Kidney capillary endothelial cell (primary cell): ENCODE measurements at places on chromosomes 7 and 10.

DNA sequence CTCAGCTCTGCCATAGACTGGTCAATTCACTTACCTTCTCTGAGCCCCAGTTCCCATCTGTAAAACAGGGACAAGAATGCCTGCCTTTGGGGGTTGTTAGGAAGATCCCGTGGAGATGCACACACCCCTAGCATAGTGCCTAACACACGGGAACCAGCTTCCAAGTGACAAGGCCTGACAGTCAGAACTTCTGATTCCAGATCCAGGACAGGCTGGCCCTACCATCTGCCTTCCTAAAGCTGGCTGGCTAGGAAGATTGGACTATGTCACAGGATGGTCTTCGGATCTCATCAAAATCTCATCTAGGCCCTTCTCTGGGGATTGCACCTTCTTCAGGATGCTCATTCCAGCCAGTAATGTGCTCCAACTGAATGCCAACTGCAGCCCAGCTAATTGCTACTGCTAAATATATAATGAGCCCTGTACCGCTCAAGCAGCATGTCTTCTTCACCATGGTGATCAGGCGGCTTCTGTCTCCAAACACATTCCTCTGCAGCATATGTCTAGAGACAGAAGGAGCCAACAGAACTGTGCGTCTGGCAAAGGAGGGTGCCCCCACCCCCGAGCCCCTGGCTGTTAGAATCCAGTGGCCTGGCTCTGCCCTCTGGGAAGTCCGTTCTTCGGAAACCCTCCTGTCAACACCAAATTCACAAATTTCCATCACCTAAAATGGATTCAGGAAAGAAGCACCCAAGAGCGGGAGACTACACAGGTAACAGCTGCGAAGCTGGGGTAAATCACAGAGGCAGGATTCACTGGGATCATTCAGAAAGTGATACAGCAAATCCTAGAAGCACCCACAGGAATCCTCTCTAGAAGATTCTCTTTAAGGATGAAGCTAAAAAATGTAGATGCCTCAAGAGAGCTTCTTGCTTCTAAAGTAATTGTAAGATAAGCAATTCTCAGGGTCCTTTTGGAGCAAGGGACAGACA is 142.1 kb upstream of the EEPD1 start:
- no peak for DNase-seq

GRCh38 chr10:58511765-58512490 is 744 bp upstream of the BICC1 start:
- no peak for DNase-seq

DNA sequence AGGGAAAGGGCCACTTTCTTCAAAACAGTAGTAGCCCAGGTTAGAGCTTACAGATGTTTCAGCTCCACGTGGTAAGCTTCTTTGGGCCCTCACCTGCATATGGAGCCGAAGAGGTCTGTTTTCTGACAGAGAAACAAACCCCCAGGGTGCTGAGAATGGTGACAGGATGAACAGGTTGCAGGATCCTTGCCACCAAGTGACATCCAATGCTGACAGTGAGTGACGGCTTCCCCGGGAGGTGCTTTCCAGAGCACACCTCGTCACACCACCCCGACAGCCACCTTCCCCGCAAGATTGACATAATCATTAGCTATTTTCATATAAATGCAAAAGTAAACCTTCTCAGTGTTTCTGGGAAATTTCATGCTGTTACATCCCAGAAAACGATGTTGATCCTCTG is 109.3 kb upstream of the BTBD16 start:
- DNase-seq = no peak

GRCh38 chr10:29618341-29619171 is 16.2 kb downstream of the SVIL start:
- DNase-seq = no peak

GRCh38 chr10:1187151-1187854 is 131.1 kb downstream of the WDR37 start:
- no peak for DNase-seq

- DNase-seq = no peak
These were observed 78.3 kb downstream of the GRK5 start for GRCh38 chr10:119285495-119286267.

DNA sequence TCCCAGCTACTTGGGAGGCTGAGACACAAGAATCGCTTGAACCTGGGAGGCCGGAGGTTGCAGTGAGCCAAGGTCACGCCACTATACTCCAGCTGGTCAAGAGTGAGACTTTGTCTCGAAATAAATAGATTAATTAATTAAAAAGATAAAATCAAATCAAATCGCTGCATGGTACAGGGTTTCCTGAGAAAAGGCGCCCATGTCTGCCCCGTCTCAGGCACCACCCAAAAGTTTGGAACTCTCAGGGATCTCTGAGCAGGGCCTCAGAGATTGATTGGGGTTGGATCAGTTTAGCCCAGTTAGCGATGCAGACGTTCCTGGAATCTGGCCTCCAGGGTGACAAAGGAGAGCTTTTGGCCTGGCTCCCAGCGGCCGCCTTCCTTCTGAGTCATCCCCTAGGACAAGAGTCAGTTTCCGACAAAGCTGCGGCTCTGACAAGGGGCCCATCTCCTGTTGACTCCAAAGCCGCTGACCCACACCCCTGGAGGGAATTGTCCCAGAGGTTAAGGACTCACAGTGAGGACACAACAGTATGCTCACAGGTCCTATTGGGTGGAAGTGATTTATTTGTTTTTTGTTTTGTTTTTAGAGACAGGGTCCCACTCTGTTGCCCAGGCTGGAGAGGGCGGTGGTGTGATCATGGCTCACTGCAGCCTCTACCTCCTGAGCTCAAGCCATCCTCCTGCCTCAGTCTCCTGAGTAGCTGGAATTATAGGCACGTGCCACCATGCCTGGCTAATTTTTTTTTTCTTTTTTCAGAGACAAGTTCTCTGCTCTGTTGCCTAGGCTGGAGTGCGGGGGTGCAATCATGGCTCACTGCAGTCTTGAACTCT is 6.8 kb downstream of the ORAI2 start:
- DNase-seq = peak; percentile 97

DNA sequence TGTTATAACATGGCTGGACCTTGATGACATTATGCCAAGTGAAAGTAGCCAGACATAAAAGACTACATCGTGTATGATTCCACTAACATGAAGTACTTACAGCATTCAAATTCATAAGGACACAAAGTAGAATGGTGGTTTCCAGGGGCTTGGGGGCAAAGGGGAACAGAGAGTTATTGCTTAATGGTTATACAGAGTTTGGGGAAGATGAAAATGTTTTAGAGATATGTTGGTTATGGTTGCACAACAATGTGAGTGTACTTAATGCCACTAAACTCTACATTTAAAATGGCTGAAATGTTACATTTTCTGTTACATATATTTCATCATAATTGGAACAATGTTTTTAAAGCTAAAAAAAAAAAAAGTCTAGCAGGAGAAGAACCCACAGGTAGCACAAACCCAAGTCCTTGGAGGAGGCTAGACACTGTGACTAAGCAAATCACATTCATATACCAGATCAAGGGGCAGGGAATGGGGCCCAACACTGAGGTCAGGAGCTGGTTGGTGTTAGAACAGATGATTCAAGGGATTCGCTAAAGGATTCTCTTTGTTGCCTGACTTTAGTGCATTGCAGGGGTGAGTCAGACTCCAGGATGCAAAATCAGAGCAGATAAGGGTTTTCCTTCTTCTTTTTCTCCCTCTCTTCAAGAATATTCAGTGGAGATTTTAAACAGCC is 25.1 kb upstream of the AOAH start:
- no peak for DNase-seq

DNA sequence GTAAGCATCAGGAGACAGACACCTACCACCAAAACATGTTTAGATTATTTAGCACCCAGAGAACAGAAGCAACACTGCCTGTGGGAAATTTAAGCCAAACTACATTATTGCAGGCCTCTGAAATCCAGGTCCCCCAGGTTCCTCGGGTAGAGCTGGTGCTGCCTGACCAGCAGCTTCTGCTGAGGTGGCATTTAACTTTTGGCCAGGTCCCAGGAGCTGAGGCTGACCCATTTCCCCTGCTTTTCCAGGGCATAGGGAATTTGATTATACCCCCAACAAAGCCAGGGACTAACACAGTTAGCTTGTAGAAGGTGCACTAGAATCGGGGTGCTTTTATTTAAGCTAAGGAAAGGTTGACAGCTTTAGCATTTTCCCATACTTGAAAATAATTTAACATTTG is 4.7 kb downstream of the LRRC4 start:
- no peak for DNase-seq

DNA sequence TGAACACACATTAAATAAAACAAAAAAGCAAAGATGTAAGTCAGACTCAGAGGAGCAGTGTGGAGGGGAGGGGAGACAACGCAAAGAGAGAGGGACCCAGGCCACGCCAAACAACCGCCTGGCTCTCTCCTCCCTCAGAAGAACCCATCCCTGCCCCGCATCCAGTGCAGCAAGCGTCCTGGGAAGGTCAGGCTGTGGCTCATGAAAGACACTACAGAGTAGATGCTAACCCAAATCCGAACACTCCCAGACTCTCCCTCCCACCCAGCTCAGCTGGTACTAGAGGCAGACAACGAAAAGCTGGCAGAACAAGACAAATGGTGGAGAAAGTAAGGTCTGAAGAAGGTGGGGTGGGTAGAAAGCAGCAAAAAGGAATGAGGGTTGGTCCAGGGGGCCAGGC is 39.0 kb downstream of the KCNMA1 start:
- no peak for DNase-seq

GRCh38 chr10:96257944-96258343 is 13.4 kb downstream of the BLNK start:
- DNase-seq = peak; percentile 71

- peak; percentile 85 for DNase-seq
These were observed 38.8 kb downstream of the SLC29A3 start for GRCh38 chr10:71357792-71358265.

- DNase-seq = no peak
These were observed 156.3 kb downstream of the NRP1 start for GRCh38 chr10:33178026-33178755.

- no peak for DNase-seq
These were observed 156.2 kb upstream of the MGMT start for GRCh38 chr10:129310881-129311280.

- no peak for DNase-seq
These were observed 33.0 kb downstream of the MAGI2 start for GRCh38 chr7:79420464-79420863.

- peak; percentile 21 for DNase-seq
These were observed 182.0 kb downstream of the THSD7A start for GRCh38 chr7:11650030-11650429.

DNA sequence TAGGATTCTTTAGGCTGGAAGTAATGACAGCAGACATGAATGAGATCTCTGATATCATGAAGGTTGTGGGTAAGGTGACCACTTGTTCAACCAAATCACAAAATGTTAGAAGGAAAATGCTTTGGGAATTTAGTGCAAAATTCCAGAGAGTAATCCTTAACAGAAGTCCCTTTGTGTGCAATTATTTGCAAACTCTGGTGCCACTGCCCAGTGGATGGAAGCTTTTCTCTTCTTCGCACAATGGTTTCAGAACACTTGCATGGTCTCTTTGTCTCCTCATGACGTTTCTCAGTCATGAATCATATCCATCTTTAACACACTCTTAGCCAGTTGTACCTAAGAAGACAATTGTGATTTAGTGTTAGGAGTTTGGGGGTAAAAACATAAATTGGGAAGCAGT is 570.4 kb upstream of the ANKRD30A start:
- DNase-seq = no peak

- DNase-seq = no peak
These were observed 204.2 kb downstream of the TNS3 start for GRCh38 chr7:47377741-47378140.

DNA sequence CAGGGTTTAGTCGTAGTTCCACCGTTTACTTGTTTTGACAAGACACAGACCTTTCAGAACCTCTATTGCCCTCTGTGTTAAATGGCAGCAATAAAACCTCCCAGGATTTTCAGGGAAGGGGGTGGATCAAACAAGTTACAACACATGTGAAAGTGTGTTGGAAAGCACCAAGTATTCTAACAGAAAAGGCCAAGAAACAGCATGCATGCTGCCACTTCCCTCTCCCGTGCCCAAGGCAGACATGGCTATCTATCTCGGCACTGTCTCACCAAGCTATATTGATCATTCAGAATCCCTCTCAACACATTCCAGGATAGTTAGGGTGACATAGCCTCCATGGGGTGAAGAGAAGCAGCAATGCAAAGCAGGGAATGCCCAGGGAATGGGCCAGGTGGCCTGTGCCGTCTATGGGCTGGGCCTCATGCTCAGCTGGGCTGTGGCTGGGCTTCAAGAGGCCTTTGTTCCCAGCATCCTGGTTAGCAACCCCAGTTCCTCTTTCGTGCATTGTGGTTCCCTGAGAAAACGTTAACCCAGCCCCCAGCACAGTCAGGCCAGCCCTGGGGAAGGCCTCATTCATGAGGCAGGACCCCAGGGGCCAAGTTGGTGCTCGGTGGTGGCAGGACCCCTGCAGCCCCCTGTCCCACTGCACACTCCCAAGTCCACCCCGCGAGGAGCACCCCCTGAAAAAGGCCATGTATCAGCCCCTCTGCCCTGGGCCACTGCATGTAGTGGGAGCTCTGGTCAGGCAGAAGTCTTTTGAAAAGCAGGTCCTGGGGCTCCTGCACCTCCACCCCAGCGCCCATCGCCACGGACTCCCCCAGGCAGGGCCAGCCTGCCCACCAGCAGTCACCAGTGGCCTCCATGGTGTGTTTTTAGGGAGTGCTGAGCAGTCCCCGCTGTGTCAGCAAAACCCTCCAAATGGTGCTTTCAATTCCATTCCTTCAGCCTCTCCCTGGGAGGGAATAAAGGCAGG is 25.5 kb downstream of the VSIR start:
- DNase-seq = no peak

GRCh38 chr10:24617771-24618396 is 105.8 kb downstream of the ARHGAP21 start:
- DNase-seq = peak; percentile 45

GRCh38 chr10:83987216-83987615 is 152.1 kb upstream of the GHITM start:
- peak; percentile 12 for DNase-seq

- DNase-seq = no peak
These were observed 122.8 kb downstream of the PRLHR start for GRCh38 chr10:118472415-118473304.

DNA sequence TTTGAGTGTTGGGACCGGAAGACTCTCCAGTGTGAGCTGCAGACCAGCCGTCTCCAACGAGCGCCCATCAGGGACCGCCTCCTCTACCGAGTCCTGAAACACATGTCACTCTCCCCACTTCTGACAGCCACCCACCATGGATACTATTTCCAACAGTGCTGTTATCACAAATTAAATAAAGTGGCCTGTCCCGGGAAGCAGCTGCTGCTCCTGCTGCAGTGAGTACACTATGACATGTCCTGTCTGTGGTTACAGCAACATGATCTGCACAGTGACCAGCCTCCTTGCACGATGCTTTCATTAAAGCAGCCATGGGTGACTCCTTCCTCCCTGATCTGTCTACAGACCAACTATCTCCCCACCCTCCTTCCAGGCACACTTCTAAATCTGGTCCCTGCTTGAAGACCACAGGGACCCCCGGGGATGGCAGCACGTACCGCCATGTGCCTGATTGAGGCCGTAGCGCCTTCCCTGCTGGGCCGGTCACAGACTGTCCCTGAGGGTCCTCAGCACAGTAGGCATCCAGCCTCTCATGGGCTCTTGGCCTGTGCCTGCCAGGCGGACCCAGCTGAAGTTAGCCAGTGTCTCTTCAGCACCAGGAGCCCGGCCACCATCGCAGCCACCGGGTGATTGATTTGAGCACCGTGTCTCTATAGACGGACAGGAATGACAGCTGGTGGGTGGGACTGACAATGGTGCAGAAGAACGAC is 58.8 kb downstream of the TCERG1L start:
- no peak for DNase-seq
